B cell (primary cell): ENCODE measurements at places on chromosomes 7 and 10. TPM values are rescaled to one million over a fixed set of nuclear protein-coding genes. Genes with fewer than 3 reads are reported as not detected.

The PODXL gene
- total RNA-seq = 5.8 and 6.0 TPM in 2 replicates

The ZNF789 gene
- 36.7 and 37.3 TPM in 2 replicates for total RNA-seq

The OR6B1 gene
- not detected in 2 replicates for total RNA-seq

DNA sequence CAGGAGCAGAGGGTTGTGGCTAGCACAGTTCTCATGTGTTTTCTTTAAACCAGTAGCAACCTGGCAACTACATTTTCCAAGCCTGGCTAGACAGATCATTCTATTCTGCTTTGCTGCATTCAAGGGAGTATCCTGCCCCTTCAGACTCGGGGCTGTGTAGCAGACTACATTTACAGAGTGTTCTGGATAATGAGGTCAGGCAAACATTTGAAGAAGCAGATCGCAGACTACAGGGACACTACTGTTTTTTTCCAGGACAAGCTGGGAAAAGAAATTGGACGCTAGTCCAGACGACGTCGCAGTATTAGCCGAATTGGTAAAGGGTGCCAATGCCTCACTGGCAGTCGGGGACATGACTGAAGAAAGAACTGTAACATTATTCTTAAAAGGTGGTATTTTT is 61.0 kb upstream of the PAPSS2 start:
- no peaks in the 10 kb centered on the region for H3K36me3 ChIP-seq
- no peak overlapping the region for H3K4me3 ChIP-seq
- H3K27me3 ChIP-seq = no peaks in the 10 kb centered on the region
- no peak overlapping the region for H3K27ac ChIP-seq
- H3K4me1 ChIP-seq = peaks cover 12% of the 10 kb centered on the region

DNA sequence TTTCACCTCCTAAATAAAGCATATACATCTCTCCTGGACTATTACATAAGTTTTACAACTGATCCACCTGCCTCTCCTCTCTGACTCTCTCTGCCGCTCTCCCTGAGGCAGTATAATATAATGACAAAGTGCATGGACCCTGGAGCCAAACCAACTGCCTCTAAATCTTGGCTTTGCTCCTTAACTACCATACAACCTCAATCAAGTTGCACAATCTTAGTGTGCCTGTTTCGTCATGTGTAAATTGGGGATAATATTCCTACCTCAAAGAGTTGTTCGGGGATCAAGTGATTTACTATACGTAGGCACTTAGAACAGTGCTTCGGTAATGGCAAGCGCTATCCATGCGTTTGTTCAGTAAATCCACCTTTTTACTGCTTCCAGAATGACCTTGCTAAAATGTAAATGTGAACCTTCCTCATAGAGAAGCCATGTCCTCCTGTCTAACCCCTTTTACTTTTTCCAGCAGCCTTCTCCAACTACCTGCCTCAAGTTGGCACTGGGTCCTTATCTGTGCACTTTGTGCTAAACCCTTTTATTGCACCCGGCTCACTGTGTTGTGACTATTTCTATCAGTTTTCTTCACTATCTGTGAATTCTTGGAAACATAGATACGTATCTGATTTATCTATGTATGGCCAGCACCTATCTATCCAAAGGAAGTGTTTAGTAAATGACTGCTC is 30.6 kb upstream of the DLD start:
- H3K36me3 ChIP-seq = no peaks in the 10 kb centered on the region
- no peak overlapping the region for H3K27ac ChIP-seq

DNA sequence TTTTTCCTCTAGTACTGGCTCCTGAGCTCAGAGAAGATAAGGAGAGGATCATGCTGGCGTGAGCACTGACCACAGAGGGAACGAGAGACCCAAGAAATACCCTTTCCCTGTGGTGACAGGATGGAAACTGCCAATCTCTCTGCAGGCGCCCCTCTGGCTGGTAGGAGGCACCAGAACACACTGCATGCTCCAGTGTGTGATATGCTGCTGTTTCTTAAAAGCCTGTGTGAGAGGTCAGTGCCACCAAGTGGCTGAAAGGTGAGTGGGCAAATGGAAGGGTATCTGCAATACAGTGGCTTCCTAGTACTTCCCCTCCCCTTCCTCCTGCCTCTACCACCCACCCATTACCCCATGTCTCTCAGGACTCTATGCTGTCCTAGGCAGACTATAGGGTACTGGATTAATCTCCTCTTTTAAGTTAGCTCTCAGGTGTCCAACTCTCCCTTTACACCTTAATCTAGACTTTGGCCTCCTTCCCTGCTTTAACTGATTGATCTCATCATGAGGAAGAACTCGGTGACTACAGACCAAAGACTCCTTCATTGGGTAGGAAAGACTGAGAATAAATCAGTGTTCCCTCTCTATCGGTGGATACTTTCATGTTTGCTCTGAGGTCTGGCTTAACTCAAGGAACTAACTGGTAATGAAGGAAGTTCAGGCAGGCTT is 283.6 kb downstream of the ADRA2A start:
- no peak overlapping the region for H3K27ac ChIP-seq
- DNase-seq = peak; percentile 22
- H3K27me3 ChIP-seq = peaks cover 3% of the 10 kb centered on the region
- no peaks in the 10 kb centered on the region for H3K4me1 ChIP-seq

DNA sequence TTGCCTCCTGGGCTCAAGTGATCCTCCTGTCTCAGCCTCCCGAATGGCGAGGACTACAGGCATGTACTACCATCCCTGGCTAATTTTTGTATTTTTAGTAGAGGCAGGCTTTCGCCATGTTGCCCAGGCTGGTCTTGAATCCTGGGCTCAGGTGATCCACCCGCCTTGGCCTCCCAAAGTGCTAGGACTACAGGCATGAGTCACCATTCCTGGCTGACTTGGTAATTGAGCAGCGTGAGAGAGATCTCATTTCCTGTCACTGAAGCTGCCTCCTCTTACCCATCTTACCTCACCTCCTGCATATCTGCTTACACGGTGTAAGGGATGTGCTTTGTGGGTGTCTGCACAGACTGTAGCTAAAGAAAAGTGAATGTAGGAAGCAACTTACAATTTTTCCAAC is 9.7 kb downstream of the IFIT3 start:
- H3K36me3 ChIP-seq = no peaks in the 10 kb centered on the region
- no peak for DNase-seq
- no peaks in the 10 kb centered on the region for H3K27me3 ChIP-seq
- H3K27ac ChIP-seq = no peak overlapping the region
